ENCODE measurements at places on chromosomes 6 and 20.

DNA sequence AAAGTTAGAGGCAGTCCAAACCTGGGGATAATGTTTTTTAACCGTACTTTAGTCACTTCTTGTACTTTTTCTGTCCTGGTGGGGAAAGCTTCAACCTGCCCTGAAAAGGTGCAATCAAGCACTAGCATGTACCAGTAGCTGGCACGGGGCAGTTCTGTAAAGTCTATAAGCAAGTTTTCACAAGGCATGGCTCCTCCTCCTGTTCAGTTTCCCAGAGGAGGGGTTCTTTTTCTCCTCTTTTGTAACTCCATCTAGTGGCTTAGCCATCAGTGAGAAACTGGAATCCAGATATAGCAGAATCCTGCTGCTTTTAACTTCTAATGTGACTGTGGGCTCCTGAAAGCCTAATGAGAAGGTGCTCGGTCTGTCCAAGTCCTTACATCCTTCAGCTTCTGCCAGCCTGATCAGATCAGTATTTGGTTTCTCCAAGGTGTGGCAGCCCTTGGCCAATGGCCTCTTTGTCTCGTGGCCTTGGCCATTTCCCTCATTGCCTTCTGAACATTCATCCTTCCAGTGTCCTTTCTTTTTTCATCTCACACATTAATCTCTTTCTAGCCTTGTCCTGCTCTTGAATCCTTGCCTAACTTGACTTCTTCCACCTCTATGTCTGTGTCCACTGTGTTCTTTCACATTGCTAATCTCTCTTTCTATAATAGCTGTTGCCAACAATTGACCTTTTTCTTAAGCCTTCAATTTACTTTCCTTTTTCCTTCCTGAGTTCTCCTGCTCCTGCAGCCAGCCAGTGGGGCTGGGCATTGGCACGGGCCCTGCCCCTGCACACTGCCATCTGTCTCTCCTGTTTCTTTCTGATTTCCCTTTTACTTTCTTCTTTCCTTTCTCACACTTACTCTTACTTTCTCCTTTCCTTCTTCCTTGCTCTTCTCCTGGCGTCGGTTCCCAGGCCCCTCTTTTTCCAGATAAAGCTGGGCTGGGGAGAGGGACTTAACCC lies 222.0 kb upstream of the SYNCRIP start:
- DNase-seq, result no peak
- no peak overlapping the region for H3K4me3 ChIP-seq
- H3K27me3 ChIP-seq, result no peaks in the 10 kb centered on the region
- no peaks in the 10 kb centered on the region for H3K36me3 ChIP-seq

- no peaks in the 10 kb centered on the region for H3K4me1 ChIP-seq
- H3K36me3 ChIP-seq, result no peaks in the 10 kb centered on the region
- DNase-seq, result no peak
- H3K27me3 ChIP-seq, result peaks cover 13% of the 10 kb centered on the region
- no peak overlapping the region for H3K4me3 ChIP-seq
These were observed 209.6 kb upstream of the DTNBP1 start for GRCh38 chr6:15872241-15873103.

DNA sequence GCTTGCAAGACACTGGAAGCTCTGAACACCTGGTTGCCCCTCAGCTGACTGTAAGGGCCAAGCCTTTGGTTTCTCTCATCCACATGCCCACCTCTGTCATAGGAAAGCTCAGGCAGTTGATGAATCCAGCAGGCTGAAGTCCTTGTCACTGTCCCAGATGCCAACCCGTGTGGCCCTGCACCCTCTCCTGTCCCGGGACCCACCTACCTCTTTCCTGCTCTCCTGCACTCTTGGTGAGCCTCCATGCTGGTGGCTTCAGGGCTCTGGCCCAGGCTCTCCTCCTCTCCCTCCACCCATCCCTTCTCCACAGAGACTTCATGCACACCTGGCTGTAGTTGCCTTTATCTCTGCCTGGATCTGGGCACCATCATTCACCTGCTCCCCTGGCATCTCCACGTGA lies 4.0 kb upstream of the GID8 start:
- peaks cover 42% of the 10 kb centered on the region for H3K4me1 ChIP-seq
- no peaks in the 10 kb centered on the region for H3K27me3 ChIP-seq
- H3K27ac ChIP-seq, result no peak overlapping the region

DNA sequence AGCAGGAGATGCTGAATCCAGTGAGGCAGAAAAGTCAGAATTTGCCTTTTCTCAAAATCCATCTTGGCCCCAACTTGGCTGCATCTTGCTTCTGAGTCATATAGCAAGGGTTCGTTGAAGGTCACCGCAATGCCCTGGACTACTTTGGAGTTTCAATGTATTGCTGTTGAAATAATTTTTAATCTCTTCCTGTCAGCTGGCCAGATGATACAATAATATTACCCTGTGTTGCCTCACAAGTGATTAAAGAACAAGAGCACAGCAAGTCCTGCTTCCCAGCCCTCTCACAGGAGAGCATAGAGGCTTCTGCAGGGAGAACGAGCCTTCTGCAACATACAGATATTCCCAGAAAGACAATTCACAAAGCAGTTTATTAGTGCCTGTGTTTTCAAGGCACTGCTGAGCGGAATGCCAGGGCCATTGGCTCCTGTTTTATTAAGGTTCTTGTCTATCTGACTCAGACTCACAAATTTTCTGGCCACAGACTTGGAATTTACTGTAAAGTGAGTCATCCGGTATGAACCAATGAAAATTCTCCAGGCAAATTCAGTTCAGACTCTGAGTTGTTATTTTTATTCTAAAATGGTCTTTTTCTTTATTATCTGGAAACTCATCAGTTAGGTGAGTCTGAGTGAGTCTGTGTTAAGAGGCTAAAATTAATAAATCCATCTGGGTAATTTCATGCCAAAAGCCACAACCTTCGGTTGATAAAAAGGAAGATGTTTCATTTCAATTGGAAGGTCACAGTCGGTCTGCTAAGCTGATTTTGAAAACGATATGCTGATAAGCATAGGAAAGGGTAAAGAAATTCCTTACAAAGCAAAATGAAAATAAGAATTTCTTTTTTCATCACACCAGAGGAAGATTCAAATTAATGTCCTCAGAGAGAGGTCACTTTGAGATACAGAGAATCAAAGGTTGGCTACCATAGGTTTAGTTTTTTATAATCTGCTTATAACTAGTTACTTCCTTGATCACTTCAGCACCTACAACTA lies 289.4 kb upstream of the STXBP5 start:
- H3K4me3 ChIP-seq, result no peak overlapping the region
- no peaks in the 10 kb centered on the region for H3K36me3 ChIP-seq
- DNase-seq, result no peak
- no peaks in the 10 kb centered on the region for H3K4me1 ChIP-seq

DNA sequence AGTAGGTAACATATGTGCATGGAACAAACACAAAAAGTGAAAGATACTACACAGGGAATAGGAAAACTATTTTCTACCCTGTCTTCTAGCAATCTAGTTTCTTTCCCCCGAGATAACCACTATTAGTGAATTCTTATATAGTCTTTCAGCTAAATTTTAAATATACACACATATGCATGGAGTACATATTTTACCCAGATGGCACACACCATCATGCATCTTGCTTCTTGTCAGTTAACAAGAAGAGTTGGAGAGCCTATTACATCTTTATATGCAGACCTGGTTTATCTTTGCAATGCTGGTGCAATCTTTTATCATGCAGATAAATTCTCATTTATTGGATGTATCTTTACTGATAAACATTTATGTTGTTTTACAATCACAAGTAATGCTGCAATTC lies 100.4 kb downstream of the OTOR start:
- H3K27me3 ChIP-seq, result no peaks in the 10 kb centered on the region
- H3K27ac ChIP-seq, result no peak overlapping the region
- no peak overlapping the region for H3K4me3 ChIP-seq
- DNase-seq, result no peak
- H3K4me1 ChIP-seq, result no peaks in the 10 kb centered on the region

DNA sequence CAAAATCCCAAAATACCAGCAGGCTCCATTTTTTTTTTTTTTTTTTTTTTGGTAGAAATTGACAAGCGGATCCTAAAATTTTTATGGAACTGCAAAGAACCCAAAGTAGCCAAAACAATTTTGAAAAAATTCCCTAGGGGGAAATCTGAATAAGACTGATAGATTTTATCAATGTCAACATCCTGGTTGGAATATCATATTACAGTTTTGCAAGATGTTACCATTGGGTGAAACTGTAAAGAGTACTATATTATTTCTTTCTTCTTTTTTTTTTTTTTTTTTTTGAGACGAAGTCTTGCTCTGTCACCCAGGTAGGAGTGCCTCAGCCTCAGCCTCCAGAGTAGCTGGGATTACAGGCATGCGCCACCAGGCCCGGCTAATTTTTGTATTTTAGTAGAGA lies 29.4 kb upstream of the BEND3 start:
- H3K36me3 ChIP-seq, result no peaks in the 10 kb centered on the region
- no peaks in the 10 kb centered on the region for H3K27me3 ChIP-seq
- H3K4me1 ChIP-seq, result no peaks in the 10 kb centered on the region
- H3K4me3 ChIP-seq, result no peak overlapping the region
- no peak for DNase-seq

DNA sequence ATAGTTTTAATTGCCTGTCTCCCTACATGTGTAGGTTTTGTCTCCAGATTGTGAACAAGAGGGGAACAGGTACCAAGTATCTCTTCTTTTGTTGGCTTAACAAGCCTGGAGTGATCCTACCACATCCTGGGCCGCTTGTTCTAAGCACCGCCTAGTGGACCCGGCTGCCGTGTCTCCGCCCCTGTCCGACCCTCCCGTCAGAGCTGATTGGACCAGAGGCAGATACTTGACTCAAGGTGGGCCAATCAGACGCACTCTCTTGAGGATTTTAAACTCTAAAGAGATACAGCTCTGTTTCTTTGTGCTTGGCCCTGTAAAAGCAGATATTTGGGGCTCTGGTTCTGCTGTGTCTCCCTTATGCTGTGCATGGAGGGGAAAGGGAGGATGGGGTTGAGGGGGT lies 68.2 kb downstream of the PRDM1 start:
- H3K4me1 ChIP-seq, result peaks cover 16% of the 10 kb centered on the region
- no peaks in the 10 kb centered on the region for H3K27me3 ChIP-seq
- H3K4me3 ChIP-seq, result no peak overlapping the region
- H3K36me3 ChIP-seq, result peaks cover 8% of the 10 kb centered on the region

GRCh38 chr6:69105288-69105687 lies 470.2 kb downstream of the ADGRB3 start:
- no peaks in the 10 kb centered on the region for H3K4me1 ChIP-seq
- DNase-seq, result no peak
- no peaks in the 10 kb centered on the region for H3K27me3 ChIP-seq
- H3K27ac ChIP-seq, result no peak overlapping the region
- H3K4me3 ChIP-seq, result no peak overlapping the region
- H3K36me3 ChIP-seq, result no peaks in the 10 kb centered on the region

DNA sequence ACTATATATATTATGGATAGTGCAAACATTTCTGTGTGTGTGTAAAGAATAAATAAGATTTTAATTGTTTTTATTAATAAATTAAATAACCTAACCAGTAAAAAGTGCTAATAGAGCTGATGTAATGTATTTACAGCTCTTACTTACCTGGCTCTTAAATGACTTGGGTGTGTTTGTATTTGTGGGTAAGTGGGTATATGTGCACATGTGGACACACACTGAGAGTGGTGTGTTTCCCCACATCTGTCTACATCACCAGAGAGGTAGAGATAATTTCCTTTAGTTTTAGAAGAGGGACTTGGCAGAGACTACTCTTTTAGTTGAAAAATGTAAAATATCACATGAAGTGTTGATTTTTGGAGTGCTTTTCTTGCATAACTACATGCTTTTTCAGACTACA lies 76.0 kb downstream of the UST start:
- H3K27me3 ChIP-seq, result peaks cover 8% of the 10 kb centered on the region
- no peaks in the 10 kb centered on the region for H3K4me1 ChIP-seq
- H3K36me3 ChIP-seq, result no peaks in the 10 kb centered on the region
- DNase-seq, result no peak
- H3K4me3 ChIP-seq, result no peak overlapping the region
- no peak overlapping the region for H3K27ac ChIP-seq

GRCh38 chr6:118932421-118932820 lies 2.5 kb downstream of the MCM9 start:
- H3K27me3 ChIP-seq, result no peaks in the 10 kb centered on the region
- H3K27ac ChIP-seq, result no peak overlapping the region
- no peak overlapping the region for H3K4me3 ChIP-seq
- DNase-seq, result no peak

All from activated CD8-positive, alpha-beta T cell treated with anti-CD3 and anti-CD28 coated beads, Interleukin-2, amount 10 ng/mL, durations not matched to agents 7 days and 5 days (primary cell).